ENCODE measurements at places on chromosomes 7 and 10.

- no peak for DNase-seq
Observed at GRCh38 chr10:89206402-89207180, 526 bp downstream of the CH25H start.

GRCh38 chr10:18955061-18955460, 93.5 kb upstream of the MALRD1 start:
- no peak for DNase-seq

GRCh38 chr10:70675496-70676161, 3.3 kb downstream of the ADAMTS14 start:
- DNase-seq, result no peak

- no peak for DNase-seq
Observed at GRCh38 chr10:52533986-52534385, 219.9 kb downstream of the DKK1 start.

DNA sequence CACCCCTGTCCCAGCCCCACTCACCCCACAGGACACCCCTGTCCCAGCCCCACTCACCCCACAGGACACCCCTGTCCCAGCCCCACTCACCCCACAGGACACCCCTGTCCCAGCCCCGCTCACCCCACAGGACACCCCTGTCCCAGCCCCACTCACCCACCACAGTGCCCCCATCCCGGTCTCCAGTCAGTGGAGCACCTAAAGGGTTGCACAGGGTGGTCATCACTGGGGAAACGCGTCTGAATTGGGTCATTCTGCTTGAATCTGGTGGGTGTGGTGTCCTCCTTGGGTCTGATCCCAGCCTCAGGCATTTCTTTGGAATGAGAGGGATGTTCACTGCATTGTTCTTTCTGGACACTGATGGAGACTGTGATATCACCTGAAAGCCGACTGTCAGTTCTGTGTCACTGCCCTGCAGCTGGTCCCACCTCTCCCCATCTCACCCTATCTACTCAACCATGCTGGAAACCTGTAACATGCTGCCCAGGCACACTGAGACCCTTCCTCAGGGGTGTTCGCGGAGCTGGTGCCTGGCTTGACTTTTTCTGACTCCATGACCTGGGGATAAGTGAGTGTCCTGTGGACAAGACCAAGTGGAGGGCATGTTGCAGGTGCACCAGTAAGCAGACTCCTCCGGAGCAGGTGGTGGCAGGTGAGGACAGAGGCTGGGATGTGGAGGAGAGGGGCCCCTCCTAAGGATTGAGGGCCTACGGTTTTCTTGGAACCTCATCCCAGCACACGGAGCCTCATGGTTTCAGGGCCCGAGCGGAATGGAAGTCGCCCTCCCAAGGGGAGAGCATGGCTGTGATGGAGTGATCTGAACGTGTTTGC, 262.5 kb upstream of the PPP2R2D start:
- no peak for DNase-seq

DNA sequence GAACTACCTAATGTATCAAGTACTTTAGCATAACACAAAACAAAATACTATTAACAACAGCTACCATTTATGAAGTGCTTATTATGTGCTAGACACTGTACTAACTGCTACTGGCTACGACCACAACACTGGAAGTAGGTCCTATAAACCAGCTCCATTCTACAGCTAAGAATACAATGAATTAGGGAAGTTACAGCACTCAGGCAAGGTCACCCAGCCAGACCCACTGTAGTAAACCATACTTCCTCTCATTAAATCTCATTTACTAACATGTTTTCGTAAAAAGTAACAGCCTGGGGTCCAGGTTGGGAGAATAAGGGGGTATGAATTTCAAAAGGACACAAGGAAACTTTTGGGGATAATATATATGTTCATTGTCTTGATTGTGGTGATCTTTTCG, 25.4 kb downstream of the NAPEPLD start:
- no peak for DNase-seq

- DNase-seq, result no peak
Observed at GRCh38 chr10:32190890-32191491, 134.8 kb upstream of the KIF5B start.

- DNase-seq, result no peak
Observed at GRCh38 chr7:152115021-152115718, 89.7 kb downstream of the GALNT11 start.

DNA sequence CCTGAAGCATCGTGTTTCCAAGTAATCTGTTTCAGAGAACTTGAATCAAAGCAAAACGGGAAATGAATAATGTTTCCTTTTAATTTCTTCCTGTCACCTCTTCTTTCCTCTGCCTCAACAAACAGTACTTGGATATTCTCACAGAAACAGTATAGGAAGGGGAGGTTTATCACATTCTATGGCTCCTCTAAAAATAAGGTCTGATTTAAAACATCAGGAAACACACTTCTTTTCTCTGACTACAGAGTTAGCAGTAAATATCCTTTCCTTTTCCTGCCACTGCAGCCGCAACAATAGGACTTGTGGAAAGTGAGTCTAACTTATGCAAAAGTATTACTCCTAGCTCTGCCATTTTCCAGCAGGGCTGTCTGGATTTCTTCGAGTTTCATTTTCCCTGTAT, 62.3 kb downstream of the CH25H start:
- no peak for DNase-seq

DNA sequence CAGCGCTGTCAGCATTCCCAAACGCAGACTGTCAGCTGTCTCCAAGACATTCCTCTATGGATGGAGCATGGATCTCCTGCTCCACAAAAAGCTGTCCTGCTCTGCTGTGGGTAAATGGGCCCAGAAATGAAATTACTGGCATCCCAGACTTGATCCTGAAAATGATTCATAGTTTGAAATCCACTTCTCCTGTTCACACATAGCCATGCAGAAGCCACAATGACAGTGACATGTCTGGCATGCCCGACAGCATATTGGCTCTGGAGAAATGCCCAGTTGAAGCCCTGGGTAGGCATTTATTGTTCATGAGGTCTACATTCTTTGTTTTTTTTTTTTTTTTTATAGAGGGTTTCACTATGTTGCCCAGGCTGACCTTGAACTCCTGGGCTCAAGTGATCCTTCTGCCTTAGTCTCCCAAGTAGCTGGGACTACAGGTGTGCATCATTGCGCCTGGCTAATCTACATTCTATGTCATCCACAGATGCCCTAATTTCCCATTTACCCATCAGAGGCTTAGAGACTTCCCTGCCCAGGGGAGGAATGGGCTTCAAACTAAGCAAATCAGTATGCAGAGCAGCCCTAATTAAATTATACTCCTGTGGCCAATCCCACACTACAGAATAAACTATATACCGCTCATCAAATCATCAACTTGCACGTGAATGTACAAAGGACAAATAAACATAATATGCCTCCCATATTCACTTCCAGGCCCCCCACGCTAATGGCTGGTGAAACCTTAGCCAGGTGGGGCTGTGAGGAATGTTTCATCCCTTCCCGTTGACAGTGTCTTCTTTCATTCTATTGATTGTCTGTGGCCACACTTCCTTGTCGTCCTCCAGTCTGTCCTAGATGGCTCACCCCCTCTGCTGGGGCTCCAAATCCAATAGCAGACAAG, 61.8 kb upstream of the EEPD1 start:
- no peak for DNase-seq
